GM12891 (cell line): ENCODE measurements at places on chromosomes 5 and 9.

GRCh38 chr5:65395526-65396155 lies 86.1 kb downstream of the ADAMTS6 start:
- DNase-seq = no peak

- DNase-seq = no peak
These were observed 110.2 kb downstream of the FER start for GRCh38 chr5:108857905-108858304.

DNA sequence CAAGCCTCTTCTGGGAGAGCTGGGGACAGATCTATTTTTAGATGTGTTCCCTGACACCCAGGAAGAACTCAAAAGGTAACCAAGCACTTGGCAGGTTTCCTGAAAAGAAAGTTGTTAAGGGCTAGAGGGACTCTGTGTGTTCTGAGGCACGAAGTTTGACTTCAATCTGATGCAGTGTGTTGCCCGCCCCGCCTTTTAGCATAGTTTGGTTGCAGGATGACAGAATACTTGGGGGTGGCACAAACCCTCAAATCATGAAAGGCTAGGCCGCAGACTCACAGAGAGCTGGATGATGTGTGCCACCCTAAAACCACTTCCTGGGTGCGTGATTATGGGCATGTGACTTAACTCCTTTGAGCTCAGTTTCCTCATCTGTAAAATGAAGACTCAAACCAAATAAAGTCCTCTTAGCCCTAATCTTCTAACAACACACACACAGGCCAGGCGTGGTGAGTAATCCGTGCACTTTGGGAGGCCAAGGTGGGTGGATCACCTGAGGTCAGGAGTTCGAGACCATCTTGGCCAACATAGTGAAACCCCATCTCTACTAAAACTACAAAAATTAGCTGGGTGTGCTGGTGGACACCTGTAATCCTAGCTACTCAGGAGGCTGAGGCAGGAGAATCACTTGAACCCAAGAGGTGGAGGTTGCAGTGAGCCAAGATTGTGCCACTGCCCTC lies 12.8 kb upstream of the NDFIP1 start:
- no peak for DNase-seq

DNA sequence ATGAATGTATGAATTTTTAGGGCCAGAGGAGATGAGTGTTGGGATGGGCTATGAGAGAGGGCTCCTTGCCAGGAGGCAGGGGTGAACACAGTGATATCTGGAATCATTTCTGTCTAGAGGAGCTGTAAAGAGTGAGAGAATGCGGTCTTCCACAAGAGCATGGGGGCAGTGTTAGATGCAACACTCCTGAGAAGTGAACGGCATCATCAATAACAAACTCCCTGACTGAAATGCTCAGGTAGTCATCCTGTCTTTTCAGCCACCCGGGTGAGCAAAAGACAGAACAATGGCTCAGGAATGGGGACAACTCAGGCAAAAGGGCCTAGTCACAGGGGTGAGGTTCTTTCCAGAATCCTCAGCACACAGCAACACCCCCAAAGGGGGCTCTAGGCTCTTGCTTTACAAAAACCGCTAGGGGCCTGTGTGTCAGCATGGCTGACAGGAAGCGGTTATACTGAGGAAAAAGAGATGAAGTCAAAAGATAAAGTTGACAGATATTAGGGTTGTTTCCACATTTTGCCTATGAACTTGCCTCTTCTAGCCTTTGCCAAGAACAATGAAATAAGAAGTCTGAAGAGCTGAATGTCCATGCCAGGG lies 104.6 kb upstream of the LRRTM2 start:
- no peak for DNase-seq

GRCh38 chr9:132238992-132239391 lies 77.1 kb downstream of the NTNG2 start:
- DNase-seq = no peak
